Stimulated activated CD8-positive, alpha-beta memory T cell treated with anti-CD3 and anti-CD28 coated beads, Interleukin-2, amount 100 ng/mL, for 48 hours (primary cell): ENCODE measurements at places on chromosomes 12 and 14.
A peak's percentile ranks its signal among the peaks of the same experiment; 100 is the strongest.

DNA sequence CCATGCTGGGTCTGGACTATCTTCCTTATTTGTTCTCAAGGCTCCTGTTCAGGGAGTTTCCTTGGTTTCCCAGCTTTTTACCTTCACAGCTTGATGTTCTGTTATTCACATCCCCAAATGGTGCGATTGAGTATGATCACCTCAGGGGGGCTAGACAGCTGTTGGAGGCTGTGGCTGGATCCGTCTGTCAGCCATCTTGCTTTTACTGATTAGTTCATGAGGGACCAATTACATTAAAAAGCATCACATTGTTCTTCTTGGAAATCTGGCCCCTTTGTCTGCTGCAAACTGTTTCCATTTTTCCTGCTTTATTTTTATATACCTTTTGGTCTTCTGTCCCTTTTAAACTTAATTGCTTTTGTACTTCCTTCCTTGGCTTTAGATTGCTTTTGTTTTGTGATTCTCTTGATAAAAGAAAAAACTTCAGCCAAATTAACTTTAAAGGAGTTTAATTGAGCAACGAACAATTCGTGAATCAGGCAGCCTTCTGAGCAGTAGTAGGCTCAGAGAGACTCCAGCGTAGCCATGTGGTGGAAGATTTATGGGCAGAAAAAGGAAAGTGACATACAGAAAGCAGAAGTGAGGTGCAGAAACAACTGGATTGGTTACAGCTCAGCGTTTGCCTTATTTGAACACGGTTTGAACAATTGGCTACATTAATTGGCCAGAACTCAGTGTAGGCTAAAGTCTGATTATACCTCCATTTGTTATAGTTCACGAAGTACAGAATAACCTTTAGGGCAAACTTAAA is 208.7 kb downstream of the AEBP2 start:
- DNase-seq: no peak

DNA sequence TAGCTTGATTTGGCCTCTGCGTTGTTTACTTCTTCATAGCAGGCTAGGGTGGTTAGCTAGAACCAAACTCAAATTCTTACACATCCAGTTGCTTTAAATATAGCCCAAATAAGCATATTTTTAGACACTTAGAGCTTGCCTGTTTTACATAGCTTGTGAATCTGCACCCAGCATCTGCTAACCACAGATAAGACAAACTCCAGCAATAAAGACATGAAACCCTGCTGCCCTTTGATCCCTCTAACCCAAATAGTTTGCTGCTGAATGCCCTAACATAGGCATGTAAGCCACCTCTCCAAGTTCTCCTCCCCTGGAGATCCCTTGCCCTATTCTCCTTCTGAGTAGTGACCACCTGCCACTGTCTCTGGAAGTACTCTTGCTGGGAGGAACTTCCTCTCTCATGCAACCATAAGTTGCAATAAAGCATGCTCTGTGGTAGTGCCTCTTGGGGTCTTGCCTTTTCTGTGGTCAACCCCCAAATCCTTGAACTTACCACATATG is 185.6 kb downstream of the TMEM117 start:
- no peak for DNase-seq

GRCh38 chr12:58932806-58933681 is 12.7 kb upstream of the LRIG3 start:
- DNase-seq: no peak

- no peak for DNase-seq
Observed at GRCh38 chr12:124861898-124862676, 1.6 kb downstream of the SCARB1 start.

GRCh38 chr12:93019975-93020630 is 91.0 kb upstream of the EEA1 start:
- no peak for DNase-seq

GRCh38 chr12:93813972-93814821 is 137.0 kb downstream of the CRADD start:
- no peak for DNase-seq

- DNase-seq: no peak
Observed at GRCh38 chr12:89945123-89945522, 236.5 kb upstream of the ATP2B1 start.

DNA sequence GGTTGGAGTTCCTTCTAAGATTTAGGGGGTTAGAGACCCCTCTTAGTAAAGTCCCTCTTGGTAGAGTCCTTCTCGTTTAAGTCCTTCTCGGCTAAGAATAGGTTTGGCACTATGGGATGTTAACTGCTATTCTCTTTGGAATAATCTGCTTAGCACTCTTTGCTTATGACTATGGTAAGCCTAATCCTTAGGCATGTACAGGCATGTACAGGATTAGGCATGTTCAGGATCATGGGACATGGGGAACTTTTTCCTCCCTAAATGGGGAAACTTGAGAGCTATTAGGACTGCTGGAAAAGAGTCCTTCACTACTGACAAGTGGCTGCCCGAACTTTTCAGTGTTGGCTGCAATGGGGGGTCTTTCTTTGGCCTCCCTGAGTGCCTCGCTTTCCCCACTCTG is 193.3 kb downstream of the TMEM117 start:
- no peak for DNase-seq

GRCh38 chr14:99322731-99323599 is 51.0 kb upstream of the BCL11B start:
- DNase-seq: no peak

DNA sequence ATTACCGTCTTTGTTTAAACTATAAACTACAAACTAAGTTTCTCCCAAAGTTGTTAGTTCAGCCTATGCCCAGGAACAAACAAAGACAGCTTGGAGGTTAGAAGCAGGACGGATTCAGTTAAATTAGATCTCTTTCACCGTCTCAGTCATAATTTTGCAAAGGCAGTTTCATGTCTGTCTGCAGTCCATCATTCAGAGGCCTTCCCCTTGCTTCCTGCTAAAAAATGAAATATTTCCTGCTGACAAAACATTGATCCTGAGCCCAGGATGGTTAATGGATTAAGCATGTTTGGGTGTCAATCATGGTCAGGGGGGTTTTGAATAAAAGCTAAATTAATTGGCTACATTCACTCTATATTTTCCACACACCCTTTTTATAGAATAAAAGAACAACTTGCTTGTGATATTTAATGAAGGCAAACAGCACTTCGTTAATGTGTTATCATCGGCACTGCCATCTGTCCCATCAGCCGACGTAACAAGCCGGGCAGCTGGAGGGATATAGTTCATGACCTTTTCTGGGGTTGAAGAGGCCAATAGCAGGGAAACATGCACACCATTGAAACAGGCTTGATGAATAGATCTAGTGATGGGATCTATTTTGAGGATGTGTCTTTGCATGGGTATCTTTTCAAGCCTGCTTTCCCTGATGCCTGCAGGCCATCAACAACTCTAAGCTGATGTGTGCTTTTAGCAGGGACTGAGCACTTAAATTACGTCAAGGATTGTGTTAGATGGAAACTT is 521.3 kb upstream of the TMEM132C start:
- no peak for DNase-seq

DNA sequence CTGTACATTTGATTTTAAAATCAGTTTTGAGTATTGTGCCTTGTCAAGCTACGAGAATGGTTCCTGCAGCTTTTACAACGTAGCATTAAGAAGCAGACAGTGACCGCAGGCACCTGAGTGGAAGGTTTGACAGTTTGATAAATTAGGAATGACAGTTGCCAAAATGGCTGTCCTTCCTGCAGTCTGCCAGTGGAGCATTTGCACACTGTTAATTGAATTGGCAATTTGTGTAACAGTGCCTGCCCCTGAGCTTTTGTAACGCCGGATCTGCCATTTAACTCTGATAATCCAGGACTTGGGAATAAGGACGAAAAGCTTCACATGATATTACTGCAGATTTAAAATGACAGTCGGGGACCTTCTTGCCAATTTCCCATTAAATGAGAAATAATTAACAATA is 385.3 kb downstream of the NPAS3 start:
- no peak for DNase-seq

- no peak for DNase-seq
Observed at GRCh38 chr12:94690198-94690771, 39.9 kb upstream of the TMCC3 start.

GRCh38 chr12:96063046-96063445 is 27.7 kb upstream of the LTA4H start:
- DNase-seq: no peak

DNA sequence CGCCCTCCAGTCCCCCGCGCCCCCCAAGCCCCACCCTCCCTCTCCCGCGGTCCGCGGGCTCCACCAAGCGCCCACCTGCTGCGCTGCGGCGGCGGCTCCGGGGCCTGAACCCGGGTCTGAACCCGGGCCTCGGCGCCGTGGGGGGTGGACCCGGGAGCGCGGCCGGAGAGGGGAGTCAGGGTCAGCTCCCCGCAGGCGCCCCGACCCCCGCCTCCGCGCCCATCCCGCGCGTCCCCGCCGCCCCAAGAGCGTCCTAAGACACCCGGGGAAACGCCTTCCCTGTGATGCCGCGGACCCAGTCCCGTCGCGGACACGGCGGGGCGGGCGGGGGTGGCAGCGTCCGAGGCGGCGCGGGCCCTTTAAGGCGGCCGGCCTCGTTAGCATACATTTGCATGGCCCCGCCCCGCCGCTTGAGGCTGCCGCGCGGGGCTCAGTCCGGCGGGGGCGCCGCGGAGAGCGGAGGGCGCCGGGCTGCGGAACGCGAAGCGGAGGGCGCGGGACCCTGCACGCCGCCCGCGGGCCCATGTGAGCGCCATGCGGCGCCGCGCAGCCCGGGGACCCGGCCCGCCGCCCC is at the start of gene MMP17:
Gene MMP17, plus strand, starts transcription at position 433 of the 574 bp plus-strand sequence. Its CDS starts 102 bp downstream, at position 535.
- DNase-seq: no peak

DNA sequence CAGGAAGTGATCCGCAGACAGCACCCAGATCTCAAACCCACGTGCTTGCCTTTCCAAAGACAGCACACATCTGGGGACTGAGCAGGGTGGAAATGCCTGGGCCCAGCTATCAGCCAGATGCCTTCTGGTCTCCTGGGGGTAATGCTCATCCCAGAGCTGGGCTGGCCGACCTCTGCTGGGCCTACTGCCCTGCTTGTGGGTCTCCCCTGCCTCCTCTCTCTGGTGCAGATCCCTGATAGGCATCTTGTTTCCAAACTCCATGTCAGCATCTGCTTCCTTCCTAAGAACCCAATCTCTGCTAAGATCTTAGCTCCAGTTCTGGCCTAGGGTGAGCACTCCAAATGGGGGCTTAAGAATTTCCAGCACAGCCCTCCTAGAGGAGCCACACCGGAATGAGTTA is 1043.0 kb downstream of the VRK1 start:
- no peak for DNase-seq

DNA sequence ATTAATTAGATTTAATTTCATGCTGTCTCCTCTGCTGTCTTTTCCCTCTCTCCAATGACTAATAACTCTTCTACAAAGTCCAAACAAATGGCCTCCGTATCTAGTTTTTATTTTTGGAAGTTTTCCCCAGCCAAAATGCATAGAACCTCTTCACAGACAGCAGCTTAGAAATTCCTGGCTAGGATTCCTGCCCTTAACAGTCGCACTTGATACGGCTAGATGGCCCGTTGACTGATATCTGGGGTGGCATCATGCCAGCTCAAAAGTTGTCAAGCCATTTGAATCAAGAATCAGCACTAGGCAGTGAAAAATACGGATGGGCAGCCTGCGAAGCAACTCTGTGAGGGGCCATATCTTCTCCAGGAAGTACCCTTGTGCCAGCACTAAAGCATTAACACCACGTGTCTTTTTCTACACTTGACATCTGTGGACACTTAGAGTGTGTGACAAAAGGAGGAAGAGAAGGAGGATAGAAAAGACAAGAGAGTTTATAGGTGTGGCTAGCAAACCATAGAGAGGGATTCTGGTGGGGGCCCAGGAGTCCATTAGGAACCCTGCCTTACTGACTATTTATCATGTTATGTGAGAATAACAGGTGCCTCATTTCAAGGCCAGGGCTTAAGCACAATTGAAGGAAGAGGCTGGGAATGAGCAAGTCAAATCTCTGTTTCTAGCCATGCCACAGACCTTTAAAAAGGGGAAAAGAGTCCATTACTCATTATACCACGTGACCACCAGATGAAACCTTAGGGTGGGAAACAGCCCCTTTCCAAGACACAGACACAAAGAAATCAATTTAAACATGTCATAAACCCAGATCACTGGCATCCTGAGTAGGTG is 39.2 kb upstream of the KRR1 start:
- no peak for DNase-seq

- no peak for DNase-seq
Observed at GRCh38 chr12:66199141-66199540, 10.1 kb downstream of the IRAK3 start.

- DNase-seq: no peak
Observed at GRCh38 chr12:77025782-77026314, 39.5 kb downstream of the E2F7 start.

GRCh38 chr14:36675581-36675980 is 13.9 kb downstream of the PAX9 start:
- DNase-seq: no peak

- DNase-seq: no peak
Observed at GRCh38 chr14:20493634-20494033, 11.7 kb upstream of the RNASE10 start.

DNA sequence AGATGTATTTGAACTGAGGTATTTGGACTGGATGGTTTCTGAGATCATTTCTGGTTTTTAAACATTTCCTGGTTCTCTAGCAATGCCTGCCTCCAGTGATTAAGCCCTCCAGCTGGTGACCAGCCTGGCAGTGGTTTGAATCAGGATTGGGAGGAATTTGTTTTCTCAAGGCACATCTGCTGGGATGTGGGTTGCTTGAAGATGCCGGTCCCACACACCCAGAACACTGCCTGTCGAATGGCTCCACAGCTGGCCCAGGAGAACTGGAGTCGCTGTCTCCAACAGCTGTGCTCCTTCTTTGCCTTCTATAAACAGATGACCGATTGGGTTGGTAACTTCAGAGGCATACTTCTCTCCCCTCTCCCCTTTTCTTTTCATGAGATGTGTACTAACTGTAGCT is 258.0 kb upstream of the DDHD1 start:
- DNase-seq: no peak

DNA sequence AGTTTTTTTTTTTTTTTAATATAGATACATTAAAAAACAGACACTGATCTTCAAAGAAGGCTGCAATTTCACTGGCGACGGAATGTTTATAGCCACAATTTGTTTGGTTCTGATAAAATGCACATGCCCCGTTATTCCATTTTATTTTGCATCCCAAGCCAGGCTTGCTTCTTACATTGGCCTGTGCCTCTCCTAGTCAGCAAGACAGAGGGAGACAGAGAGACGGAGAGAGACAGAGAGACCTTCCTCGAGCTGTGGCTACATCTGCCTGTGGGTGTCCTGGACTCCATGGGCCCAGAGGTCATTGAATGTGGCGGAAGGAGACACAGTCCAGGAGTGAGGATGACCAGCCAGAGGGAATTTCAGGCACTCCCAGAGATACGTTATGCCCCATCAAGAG is 926.6 kb downstream of the VRK1 start:
- no peak for DNase-seq

DNA sequence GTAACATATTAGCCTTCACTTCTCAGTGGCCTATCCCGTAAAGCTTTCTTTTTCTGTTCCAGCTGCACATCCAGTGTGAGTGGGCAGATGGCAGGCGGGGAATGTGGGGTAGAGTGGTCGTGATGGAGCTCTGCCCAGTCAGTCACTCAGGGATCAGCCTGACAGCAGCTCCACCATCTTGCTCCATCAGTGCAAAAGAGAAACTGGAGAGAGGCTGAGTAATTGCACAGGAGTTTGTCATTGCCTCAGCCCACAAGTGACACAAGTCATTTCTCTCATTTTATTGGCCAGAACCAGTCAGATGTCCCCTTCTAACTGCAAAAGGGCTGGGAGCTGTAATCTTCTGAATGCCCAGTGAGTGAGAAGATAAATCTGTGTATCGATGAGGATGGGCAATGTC is 66.5 kb downstream of the ATP23 start:
- no peak for DNase-seq

- DNase-seq: peak; percentile 46
Observed at GRCh38 chr14:76152333-76152681, 585 bp downstream of the GPATCH2L start.

- no peak for DNase-seq
Observed at GRCh38 chr14:43360239-43360638, 1146.8 kb downstream of the FSCB start.

- DNase-seq: no peak
Observed at GRCh38 chr14:41973178-41973577, 366.5 kb downstream of the LRFN5 start.
